ENCODE measurements at places on chromosomes 7 and 10.
A peak's percentile ranks its signal among the peaks of the same experiment; 100 is the strongest.

DNA sequence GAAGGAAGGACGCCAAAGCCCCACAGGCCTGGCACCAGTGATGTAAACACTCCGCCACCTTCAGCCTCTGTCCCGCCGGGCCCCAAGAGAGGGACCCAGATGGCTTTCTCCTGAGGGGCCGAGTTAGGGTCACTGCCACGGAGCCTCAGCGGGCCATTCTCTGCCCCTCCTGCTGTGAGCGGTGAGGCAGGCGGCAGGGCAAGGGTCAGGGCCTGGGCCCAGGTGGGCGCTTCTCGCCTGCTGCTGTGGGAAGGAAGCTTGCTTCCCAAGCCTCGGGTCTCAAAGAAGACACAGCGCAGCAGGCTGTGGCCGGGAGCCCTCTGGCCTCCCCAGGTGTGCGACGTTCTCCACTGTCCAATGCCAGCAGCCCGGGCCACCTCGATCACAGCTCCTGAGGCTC, 84.8 kb downstream of the PROSER2 start:
- DNase-seq, result no peak

- DNase-seq, result peak; percentile 97
Measured at GRCh38 chr7:73827567-73828106, 3.2 kb upstream of the CLDN4 start.

- DNase-seq, result no peak
Measured at GRCh38 chr7:151542606-151543130, 23.0 kb upstream of the RHEB start.

DNA sequence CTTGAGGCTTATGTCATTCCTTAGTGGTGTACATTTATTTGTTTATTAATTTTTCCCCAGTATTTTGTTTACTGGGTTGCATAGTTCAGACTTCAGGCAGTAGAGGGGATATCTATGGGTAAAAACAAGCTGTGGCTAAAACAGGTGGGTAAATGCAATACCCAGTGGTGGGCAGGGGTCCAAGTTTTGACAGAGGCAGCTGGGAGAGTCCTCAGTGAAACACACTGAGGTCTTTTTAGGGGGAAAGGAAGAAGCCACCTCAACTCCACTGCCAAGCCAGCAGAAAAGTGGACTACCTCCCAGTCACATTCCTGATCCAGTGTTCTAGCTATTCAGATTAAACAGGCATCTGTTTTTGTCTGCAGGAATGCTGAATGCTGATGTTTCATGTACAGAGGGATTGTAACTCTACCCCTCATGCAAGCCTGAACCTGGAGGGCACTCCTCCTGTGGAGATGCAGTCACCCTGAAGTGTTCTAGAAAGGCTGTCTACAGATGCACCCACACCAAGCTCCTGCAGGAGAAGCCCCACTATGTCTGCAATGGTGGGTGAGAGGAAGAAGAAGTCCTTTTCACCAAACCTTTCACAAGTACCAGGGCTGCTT, 757.8 kb downstream of the INHBA start:
- DNase-seq, result no peak

- no peak for DNase-seq
Measured at GRCh38 chr10:26509307-26509706, 71.2 kb downstream of the APBB1IP start.

DNA sequence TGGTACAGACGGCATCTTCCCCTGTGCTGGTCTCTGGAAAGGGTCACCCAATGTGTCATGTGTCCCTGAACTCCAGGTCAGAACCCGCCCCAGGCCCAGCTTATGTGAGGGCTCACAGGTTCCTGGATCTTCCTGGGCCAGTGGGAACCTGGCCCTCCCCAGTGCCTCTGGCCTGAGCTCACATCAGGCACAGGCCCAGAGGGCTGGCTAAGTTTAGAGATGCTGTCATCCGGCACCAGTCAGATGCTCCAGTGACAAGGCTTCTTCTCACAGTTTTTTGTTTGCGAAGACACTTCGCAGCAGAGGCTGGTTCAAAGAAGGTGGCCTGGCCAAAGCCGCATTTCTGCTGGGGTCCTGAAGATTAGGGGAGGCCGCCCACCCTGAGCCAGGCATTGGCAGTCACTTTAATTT, 11.8 kb downstream of the CAMK2B start:
- no peak for DNase-seq

- no peak for DNase-seq
Measured at GRCh38 chr10:124036746-124037145, 56.7 kb downstream of the CHST15 start.

- no peak for DNase-seq
Measured at GRCh38 chr10:19999431-19999830, 183.2 kb downstream of the PLXDC2 start.

- no peak for DNase-seq
Measured at GRCh38 chr7:34664755-34665154, 6.7 kb downstream of the NPSR1 start.

- DNase-seq, result no peak
Measured at GRCh38 chr7:43692582-43693373, 36.5 kb downstream of the COA1 start.

GRCh38 chr10:84179059-84179710, 5.6 kb downstream of the GPR15LG start:
- DNase-seq, result peak; percentile 36

GRCh38 chr10:88136712-88137111, 273.3 kb downstream of the PTEN start:
- DNase-seq, result peak; percentile 51

- DNase-seq, result no peak
Measured at GRCh38 chr10:122331615-122332446, 42.7 kb upstream of the PLEKHA1 start.

- DNase-seq, result no peak
Measured at GRCh38 chr7:114988026-114988425, 66.1 kb downstream of the MDFIC start.

DNA sequence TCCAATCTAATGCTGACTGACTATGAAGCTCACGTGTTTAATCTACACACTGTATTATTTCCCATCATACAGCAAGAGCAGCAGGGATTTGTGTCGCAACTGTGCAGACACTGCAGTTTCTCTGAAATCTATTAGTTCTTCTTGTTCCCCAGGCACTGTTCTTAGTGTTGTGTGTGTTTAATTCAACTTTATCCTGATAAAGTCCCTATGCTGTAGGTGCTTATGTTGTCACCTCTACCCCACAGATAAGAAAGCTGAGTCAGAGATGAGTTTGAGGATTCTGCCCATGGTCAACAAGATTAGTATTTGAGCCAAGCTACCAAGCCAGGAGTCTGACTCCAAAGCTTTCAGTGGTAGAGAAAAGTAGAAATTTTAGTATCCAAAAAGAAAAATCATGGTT, 22.5 kb upstream of the EPHB6 start:
- no peak for DNase-seq

DNA sequence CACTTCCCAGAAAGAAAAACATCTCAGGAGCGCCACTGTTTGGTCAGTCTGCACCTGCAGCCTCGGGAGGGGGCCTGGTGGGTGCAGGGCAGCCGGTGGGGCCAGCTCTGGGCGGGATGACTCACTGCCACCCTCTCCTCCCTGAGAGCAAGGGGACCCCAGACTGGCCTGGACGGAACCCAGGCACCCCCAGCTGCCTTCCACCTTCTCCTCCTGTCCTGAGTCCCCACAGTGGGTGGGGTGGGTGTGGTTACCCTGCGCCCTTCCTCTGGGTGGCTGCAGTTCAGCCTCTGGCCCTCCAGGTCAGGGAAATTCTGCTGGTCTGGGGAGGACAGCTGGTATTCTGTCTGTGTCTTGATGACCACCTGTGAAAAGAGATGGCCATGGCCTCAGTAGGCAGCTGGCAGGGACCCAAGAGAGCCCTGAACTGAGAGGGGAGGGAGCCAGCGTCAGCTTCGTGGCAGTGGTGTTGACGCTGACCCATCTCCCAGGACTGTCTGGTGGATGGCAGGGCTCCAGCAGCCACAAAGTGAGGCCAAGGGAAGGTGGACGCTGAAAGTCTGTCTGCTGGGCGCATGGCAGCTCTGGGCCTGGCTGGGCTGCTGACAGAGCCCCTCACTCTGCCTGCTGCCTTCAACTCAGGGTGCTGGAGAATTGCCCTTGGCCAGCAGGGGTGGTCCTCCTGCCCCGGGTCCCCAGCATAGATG, 8.9 kb downstream of the CALY start:
- no peak for DNase-seq

DNA sequence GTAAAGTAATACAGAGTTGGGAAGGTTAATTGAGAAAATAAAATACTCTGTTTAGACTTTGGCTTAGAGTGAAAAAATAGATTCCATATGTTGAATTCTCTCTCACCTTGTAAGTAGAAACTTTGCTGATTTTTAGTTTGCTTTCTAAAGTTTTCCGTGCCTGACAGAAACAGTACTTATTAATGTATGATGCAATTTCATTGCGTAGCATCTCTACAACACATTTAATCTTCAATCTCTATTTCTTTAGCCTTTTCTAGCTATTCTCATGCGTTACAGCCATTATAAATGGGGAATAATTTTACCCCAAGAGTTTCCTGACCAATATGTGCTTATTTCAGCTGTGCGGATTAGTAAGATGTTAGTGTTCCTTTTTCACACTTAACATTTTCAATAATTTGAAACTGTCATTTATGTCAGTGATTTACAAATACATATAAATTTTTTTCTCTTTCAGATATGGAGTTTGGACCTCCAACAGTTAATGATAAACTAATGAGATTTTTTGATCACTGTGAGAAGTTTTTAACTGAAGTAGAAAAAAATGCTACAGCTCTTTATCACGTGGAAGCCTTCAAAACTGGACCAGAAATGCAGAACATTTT, 3.3 kb downstream of the MINPP1 start:
- no peak for DNase-seq

GRCh38 chr10:24457661-24458318, 248.9 kb downstream of the KIAA1217 start:
- peak; percentile 17 for DNase-seq

DNA sequence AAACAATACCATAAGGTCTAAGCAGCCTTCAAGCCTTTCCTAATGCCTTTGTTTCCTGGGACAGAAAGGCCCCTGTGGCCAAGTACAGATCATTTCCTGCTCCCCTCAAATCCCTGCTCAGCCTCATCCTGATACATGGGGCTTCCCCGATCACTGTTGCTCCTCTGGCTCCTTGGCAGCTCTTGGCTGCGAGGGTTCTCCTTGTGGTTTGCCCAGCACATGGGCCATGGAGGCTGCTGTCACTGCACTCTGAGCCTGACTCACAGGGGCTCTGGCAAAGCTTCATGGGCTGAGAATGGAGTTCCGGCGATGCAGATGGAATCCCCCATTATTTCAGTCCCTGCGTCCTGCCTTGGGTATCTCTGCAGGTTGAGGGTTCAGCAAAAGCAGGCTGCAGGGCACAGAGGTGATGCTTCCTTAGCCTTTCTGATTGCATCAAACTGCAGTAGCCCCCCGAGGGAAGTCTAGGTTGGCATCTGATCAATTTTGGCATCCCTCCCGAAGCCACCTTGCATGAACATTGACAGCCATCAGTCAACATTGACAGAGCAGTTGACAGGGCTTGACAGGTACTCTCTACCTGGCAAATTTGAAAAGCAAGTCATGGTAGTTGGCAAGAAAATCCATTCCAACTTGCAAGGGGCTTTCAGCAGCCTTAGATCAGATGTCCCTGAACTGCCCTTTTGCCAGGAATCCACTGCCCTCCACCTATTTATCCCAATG, 168.6 kb downstream of the GFRA1 start:
- no peak for DNase-seq

DNA sequence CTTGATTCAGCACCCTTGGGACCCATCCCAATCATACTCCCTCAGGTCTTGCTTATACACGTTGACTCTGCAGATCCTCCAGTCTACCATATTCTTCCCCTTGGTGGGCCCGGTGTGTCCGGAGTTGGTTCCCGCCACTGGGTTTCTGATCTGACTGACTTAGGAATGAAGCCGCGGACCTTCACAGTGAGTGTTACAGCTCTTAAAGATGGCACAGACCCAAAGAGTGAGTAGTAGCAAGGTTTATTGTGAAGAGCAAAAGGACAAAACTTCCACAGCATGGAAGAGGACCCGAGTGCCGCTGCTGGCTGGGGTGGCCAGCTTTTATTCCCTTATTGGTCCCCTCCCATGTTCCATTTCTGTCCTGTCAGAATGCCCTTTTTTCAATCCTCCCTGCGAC, 5.9 kb upstream of the GDF10 start:
- DNase-seq, result no peak
